ENCODE measurements at places on chromosomes 3 and 15.

GRCh38 chr15:80210611-80211573 lies 41.1 kb downstream of the CTXND1 start:
- DNase-seq, result no peak

- DNase-seq, result no peak
Observed at GRCh38 chr15:67340630-67341029, 86.0 kb downstream of the IQCH start.

DNA sequence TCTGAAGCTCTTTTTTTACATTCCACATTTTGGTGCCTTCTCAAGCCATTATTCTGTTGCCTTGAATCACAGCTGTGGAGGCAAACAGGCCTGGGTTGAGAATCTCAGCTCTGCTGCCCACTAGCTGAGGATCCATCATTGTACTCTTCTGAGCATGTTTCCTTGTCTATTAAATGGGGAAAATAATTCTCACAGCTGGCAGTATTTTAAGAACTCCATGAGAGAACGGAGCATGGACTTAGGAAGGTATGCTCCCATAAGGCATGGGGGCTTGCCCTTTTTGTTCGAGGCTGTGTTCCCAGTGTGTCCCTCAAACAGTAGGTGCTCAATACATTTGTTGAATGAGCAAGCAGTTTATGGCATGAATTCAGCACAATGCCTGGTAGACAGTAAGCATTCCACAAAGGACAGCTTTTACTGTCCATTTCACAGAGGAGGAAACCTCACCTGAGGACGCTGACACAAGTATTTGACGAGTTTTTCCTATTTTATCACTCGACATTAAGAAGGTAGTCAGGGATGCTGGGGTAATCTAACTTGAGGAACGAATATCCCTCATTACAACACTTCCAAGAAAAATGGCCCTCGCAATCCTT lies 2.1 kb upstream of the PTPRG start:
- DNase-seq, result no peak

- DNase-seq, result no peak
Observed at GRCh38 chr15:70099967-70100473, 2.3 kb upstream of the TLE3 start.

DNA sequence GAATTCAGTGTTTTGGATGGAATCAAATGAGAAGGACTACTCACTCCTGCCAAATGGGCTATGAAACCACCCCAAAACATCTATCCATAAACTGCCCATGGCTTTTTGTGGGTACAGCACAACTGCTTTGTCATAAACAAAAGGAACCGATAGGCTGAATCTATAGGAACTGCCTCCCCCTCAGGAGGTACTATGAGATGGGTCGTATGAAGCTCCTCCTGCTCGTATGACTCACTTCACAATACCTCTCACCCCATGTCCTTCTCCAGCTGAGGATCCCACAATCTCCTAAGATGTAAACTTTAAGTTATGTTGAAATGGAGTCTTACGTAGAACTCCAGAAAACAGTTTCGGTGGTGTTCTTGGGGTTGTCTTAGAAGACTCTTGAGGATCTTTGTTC lies 129.9 kb upstream of the SAMMSON start:
- DNase-seq, result no peak

DNA sequence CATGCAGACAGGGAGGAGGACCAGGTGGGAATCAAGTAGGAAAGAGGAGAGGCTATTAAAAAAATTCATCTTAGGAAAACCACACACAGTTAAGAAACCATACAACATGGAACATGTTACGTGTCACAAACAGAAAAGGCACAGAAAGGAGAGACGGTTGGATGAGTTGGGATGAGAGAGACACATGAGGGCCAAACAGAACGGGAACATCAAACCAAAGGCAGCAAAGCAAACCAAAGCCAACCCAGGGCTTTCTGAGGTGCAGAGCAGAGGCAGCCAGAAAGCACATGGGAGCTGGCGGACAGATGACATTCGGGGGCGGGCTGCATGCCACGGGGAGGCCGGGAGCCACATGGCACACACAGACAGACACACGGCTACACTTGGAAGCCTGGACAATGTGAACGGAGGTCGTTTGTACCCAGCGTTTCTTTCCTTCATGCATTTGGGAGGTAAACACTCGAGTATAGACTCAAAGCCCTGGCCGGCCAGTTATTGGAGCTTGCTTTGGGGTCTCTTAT lies 8.6 kb upstream of the SEC13 start:
- DNase-seq, result no peak

DNA sequence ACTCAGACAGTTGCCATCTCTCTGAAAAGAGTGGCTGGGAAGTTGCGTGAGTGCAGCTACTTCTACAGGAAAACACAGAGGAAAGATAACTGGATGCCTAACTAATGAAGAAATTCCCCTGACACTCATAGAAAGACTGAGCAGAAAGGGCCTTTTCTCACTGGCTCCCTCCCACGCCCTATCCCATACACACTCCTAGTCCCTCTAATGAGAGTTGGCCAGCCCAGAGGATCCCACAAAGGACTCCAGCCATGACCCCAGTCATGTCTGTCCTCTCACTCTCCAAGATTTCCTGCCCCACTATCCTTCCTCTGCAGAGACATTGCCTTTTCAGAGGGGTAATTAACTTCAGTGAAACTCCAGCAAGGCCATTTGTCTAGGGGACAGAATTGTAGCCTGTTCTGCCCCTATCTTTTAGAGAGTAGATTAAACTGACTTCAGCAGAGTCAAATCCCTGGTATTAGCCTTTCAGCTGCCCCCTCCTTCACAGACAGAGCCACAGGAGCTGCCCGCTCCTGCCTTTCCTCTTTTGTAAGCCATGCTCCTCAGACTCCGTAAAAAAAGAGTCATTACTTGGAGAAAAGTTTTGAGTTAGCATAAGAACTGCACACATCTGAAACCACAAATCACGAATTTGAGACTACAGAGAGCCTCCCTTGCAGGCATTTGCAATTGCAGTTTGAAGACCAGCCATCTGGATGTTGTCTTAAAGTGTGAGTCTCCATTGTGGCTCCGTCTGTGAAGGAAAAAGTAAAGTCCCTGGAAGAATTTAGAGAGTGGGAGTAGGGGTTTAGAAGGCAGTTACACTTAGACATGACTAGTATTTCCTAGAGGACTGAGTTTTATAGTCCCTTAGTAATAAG lies 129.1 kb upstream of the SEMA6D start:
- no peak for DNase-seq

GRCh38 chr3:117997201-117998049 lies 1037.2 kb downstream of the IGSF11 start:
- DNase-seq, result no peak

DNA sequence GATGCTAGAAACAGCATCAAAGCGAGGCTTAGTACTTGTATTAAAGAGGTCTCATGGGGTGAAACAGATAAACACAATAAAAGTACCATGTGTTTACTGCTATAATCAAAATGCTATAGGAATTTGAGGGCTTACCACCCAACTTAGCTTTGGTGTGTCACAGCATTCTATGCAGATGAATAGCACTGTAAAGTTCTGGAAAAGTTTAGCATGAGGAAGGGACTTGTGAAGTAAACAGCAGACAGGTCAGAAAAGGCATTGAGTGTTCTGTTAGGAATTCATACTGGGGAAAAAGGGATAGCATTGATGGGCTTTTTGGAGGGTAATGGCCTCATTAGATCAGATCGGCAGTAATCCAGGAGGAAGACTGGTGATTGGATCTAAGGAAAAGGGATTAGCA lies 505.3 kb downstream of the NLGN1 start:
- DNase-seq, result no peak

DNA sequence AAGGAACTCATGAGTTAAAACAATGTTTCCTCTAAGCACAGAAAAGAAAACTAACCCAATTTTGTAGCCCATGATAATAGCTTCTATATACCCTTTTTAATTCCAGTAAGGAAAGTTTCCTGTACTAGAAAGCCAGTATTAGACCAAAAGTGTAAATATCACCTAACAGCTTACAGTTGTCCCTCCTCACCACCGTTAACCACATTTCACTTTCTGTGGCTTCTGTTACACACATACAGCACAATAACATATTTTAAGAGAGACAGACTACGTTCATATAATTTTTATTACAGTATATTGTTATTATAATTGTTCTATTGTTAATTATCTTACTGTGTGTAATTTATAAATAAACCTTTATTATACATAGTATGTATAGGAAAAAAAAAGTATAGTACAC lies 74.1 kb downstream of the ZNF280D start:
- no peak for DNase-seq

DNA sequence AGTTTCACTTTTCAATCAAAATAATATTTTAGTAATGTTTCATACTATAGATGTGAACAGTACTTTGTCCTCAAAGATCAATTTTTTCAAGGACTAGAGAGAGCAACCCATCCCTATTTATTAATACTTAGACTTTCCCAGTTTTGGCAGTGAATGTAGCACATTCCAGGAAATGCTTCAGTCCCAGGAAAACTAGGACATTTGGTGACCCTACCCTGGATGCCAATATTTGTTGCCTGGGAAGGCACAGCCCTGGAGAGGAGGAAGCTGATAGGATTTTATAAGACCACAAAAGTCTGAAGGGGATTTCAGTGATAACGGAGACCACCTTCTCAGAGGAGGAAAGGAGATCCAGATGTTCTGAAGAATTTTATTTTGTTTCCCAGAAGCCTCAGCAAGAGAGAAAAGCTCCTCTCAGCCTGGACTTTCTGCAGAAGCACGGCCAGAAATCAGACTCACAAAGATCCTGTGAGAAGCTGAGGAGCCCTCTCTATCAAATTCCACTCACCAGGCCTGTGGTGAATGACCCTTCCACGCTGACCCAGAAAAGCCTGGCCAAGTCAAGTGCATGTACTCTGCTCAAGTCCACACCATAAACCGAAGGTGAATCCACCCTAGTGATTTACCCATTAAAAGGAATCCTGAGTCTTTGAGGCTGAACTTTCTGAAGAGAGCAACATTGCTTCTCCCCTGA lies 87.7 kb upstream of the ABHD17C start:
- DNase-seq, result no peak

DNA sequence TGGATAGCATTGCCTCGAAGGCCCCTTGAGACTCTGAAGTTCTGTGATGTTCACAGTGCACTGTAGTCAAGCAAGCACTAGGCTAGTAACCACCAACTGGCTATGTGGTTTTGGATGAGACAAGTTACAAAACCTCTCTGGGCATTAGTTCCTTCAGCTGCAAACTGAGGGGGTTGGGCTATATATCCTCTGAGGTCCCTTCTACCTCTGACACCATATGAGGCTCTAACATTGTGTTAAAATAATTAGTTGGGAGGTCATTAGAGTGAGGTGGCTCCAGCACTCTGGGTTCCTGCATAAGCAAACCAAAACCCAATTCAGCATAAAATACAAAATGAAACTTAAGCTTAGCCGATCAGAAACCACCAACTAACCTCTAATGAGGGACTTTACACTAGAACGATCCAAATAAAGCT lies 209.5 kb upstream of the LRRN1 start:
- no peak for DNase-seq

GRCh38 chr15:67019884-67020520 lies 45.4 kb upstream of the SMAD3 start:
- no peak for DNase-seq

GRCh38 chr3:174243171-174243570 lies 616.0 kb upstream of the NAALADL2 start:
- DNase-seq, result no peak

DNA sequence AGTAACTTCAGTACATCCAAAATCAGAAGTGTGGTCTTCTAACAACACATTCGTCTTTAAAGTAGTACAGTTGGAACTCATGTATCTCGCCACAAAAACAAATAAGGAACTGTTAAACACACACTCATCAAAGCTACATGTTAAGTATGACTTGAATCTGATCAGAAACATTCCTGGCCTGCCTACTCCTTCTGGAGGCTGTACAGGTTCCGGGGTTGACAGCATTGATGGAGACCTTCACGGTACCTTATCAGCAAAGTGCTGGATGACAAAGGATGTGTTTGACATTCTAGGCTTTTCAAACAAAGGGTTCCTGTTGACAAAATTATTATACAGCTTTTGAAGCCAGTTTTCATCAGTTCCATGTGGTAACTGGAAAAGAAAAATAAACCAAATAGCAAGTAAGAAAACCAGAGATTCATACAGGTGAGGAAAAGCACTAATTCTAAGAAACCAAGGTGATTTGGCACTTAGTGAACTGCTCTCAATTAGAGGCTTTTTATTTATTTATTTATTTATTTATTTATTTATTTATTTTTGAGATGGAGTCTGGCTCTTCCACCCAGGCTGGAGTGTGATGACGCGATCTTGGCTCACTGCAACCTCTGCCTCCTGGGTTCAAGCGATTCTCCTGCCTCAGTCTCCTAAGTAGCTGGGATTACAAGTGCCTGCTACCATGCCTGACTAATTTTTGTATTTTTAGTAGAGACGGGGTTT lies 44.3 kb downstream of the MYO5C start:
- DNase-seq, result no peak

DNA sequence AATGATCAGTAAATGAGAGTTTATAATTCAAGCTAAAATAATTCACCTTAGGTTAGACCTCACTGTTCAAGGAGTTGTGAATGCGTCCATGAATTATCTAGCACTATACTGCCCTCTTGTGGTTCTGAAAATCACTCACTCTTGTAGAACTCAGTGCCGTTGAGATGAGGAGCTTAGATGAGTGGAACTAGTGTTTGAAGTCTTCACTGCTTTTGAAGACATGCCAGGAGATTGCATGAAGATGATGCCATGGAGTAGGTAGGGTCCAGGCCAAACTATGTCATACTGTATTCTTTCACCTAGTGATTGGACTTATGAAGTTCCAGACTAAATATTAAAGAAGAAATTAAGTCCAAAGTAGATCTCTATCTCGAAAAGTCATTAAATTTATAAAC lies 28.8 kb downstream of the LYSMD4 start:
- DNase-seq, result no peak

DNA sequence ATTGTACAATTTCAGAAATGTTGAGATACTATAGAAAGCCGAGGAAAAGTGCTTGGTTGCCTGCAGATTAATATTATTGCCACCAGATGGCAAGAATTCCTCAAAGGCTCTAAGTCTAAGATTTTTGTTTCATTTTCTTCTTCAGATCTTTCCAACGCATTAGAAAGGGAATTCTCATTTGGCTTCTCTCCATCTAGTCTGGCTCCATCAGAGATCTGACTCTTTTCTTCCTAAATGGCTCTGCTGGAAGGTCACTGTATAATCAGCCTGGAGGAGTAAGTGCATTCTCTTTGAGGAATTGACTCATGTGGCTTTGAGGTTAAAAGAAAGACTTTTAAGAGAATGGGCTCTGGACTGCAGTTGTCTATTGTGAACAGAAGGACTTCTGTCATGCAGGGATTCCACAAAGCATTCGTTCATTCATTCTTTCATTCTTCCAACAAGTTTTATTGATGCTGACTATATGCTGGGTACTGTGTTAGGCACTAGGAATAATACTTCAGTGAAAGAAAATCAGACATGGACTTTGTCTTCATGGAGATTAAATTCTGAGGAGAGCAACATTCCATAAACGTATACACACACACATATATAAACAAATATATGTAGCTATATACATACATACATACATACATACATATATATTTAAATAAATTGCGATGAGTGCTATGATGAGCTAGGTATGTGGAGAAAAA lies 55.3 kb downstream of the SLC28A2 start:
- no peak for DNase-seq

- no peak for DNase-seq
Observed at GRCh38 chr3:41330465-41330864, 131.2 kb downstream of the CTNNB1 start.

Measured in activated naive CD8-positive, alpha-beta T cell treated with anti-CD3 and anti-CD28 coated beads, Interleukin-2, amount 50 U/mL, for 16 hours (primary cell).